SK-N-MC (cell line): ENCODE measurements at places on chromosomes 1 and 21.

- DNase-seq = no peak
These were observed 3.5 kb downstream of the CD48 start for GRCh38 chr1:160708118-160708517.

DNA sequence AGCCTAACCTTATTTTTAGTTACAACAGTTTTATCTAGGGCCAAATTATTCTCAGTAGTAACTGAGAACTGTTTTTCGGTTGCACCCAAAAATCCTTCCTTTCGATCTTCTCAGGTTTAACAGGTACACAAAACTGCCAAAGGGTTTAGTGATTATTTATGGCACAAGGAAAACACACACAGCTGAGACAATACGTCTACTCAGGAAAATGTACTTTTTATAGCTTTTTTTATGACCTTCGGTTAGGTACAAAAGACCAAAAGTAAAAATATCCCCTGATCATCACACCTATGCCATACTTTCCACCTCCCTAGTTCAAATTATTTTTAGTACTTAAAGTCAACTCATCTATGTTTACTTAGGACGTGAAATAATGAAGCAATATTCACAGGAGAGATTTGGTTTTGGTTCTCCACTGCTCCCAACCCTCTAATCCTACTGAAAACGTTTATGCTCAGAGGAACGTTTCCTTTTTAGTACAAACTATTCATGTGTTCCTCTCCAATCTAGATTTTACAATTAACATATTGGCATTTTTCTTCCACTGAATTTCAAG is 48.7 kb downstream of the TTLL7 start:
- no peak for DNase-seq

- no peak for DNase-seq
These were observed 56.1 kb upstream of the SH3GLB1 start for GRCh38 chr1:86648255-86648654.

- no peak for DNase-seq
These were observed 78.6 kb upstream of the RGS2 start for GRCh38 chr1:192730198-192730597.

- peak; percentile 68 for DNase-seq
These were observed 115.6 kb downstream of the TNFSF18 start for GRCh38 chr1:172935062-172935592.

DNA sequence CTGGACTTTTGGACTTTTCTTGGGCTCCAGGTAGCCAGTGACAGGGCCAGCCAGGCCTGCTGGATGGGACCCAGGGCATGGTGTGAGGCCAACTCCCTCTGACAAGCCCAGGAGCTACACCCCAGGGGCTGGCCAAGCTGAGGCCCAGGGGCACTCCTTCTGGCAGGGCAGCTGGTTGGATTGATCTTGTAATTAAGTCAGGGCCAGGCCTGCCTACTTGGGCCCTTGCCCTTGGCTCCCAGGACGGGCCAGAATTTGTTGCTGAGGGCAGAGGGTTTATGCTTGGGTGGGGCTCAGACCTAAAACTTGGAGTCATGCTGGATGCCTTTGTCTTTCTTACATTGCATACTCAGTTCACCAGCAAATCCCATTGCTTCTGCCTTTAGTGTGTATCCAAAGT is 20.7 kb downstream of the KCNA2 start:
- no peak for DNase-seq

DNA sequence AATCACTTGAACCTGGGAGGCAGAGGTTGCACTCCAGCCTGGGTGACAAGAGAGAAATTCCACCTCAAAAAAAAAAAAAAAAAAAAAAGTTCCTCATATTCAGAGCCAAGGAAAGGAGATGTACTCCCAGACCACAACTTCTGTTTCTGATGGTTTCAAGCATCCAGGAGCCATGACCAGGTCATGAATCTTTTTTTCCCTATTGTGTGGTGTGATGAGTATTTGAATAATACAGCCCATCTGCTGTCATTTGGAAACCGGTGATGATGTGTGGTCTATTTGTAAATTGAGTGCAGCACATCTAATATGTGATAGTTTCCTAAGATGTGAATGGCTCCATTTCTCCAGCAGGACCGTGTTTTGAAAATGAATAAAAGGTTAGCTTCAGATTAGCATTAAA is 18.6 kb downstream of the PIK3CD start:
- no peak for DNase-seq

- DNase-seq = no peak
These were observed 440.4 kb upstream of the RUNX1 start for GRCh38 chr21:35489389-35489980.
